Thoracic aorta endothelial cell (primary cell): ENCODE measurements at places on chromosomes 3 and 15. TPM values are rescaled to one million over a fixed set of nuclear protein-coding genes. Genes with fewer than 3 reads are reported as not detected.

Gene MPI
- 55.3 and 71.4 TPM in 2 replicates for total RNA-seq

Gene LPCAT4
- 13.6 and 20.1 TPM in 2 replicates for total RNA-seq

Gene FRMD5
- 9.2 and 25.8 TPM in 2 replicates for total RNA-seq

Gene SLC28A2
- total RNA-seq: not detected in 2 replicates

Gene PTX3
- 510 and 684 TPM in 2 replicates for total RNA-seq

Gene RARB
- total RNA-seq: 17.6 and 25.6 TPM in 2 replicates

Gene CLCN2
- 3.3 and 3.9 TPM in 2 replicates for total RNA-seq

Gene ST6GAL1
- 79.0 and 107 TPM in 2 replicates for total RNA-seq

Gene TMEM158
- 5.3 and 8.8 TPM in 2 replicates for total RNA-seq

Gene ACTRT3
- 5.3 and 5.6 TPM in 2 replicates for total RNA-seq

Gene CLRN1
- total RNA-seq: not detected in 2 replicates

Gene SEMA3F
- 75.3 and 134 TPM in 2 replicates for total RNA-seq

Gene NANOGP8
- total RNA-seq: 0.14 TPM in 1 of 2 replicates, not detected in the other

Gene CBLB
- total RNA-seq: 31.0 and 31.2 TPM in 2 replicates

Gene FGF12
- 1.7 and 3.5 TPM in 2 replicates for total RNA-seq

Gene THSD4
- 19.3 and 26.1 TPM in 2 replicates for total RNA-seq

Gene ZNF80
- total RNA-seq: not detected in 2 replicates

Gene MYLK
- total RNA-seq: 17.8 and 41.6 TPM in 2 replicates
